ENCODE measurements at places on chromosomes 2 and 18.

GRCh38 chr2:60963190-60963589 lies 54.3 kb upstream of the PEX13 start:
- DNase-seq, result no peak

GRCh38 chr2:232569541-232569940 lies 19.1 kb downstream of the EIF4E2 start:
- no peak for DNase-seq

DNA sequence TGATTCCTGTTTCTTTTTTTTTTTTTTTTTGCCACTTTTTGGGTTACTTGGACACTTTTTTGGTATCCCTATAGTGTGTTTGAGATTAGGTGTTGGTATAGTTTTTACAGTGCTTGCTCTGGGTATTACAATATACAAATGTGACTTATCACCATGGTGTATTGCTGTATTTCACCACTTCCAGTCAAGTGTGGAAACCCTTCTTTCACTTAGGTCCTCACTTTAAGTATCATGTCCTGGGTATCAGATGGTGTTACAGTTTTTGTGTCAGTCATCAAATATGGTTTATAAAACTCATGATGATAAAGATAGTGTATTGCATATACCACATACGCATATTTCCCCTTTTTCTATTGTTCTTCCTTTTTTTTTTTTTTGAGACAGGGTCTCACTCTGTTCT lies 1.8 kb downstream of the ATP9B start:
- no peak for DNase-seq

DNA sequence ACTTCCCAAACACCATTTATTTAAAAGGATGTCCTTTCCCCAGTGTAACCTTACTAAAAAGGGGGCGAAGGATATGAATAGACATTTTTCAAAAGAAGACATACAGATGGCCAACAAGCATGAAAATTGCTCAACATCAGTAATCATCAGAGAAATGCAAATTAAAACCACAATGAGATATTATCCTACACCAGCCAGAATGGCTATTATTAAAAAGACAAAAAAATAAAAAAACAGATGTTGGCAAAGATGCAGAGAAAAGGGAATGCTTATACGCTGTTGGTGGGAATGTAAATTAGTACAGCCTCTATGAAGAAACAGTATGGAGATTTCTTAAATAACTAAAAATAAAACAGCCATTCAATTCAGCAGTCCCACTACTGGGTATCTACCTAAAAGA lies 142.3 kb upstream of the NT5C1B start:
- DNase-seq, result no peak

DNA sequence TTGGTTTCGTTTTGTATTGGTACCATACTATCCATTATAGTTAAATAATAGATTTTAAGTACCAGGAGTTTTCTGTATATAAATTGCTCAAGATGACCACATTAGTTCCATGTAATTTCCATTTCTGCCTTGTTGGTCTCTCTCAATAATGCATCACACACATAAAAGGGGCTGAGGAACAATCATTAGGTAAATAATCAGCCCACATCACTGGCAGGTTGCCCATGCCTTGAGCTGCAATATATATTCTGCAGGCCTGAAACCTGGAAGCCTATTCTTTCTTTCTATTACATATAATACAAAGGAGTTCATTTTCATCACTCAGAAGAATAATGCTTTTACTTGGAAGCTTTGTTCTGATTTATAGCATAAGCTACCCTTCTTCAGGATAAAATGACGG lies 616.1 kb upstream of the PKDCC start:
- DNase-seq, result no peak
